ENCODE measurements at places on chromosomes 2 and 18.

DNA sequence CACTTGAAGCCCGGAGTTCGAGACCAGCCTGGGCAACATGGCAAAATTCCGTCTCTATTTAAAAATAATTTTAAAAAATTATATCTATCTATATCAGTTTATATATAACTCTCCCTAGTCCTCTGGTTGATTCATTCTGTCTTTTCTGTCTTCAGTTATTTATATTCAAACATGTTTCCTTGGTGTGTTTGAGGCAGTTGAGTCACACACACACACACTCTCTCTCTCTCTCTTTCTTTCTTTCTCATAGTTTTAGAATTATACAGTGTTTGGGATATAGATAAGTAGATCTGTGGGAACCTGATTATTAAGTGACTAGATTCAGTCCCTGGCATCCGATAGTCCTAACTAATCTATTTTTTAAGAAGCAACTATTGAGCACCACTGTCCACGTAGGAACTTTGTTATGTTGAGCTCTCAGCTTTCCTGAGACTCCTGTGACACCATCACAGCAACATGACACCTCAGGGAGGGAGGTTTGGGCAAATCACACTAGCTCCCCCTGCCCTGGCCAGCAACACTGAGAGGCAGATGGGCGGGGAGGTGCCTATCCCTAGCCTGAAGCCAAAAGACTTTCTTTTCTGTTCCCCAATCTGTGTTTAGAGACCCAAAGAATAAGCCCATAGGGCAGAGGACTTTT is 482.7 kb downstream of the DLGAP1 start:
- no peak for DNase-seq

GRCh38 chr2:42336361-42336965 is 24.6 kb downstream of the COX7A2L start:
- no peak for DNase-seq

- no peak for DNase-seq
Observed at GRCh38 chr2:147416099-147416498, 428.7 kb upstream of the ACVR2A start.

- no peak for DNase-seq
Observed at GRCh38 chr2:25566094-25566493, 107.3 kb downstream of the DTNB start.

DNA sequence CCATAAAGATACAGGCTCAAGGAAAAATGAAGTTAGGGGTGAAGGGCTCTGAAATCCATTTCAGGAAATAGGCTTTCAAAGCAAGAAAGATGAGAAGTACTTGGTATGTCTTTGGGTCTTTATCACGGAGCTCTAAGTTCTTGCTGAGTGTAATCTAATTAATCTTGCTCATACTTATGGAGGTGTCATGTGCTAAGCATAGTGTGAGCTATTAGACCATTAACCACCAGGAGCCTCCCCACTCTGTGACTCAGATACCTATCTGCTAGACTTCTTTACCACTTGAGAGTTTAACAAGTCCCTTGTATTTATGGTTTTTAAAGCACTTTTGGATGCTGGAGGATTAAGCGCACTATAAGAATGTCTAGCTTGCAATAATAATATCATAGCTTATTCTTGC is 678.7 kb downstream of the EPHA4 start:
- DNase-seq = no peak

DNA sequence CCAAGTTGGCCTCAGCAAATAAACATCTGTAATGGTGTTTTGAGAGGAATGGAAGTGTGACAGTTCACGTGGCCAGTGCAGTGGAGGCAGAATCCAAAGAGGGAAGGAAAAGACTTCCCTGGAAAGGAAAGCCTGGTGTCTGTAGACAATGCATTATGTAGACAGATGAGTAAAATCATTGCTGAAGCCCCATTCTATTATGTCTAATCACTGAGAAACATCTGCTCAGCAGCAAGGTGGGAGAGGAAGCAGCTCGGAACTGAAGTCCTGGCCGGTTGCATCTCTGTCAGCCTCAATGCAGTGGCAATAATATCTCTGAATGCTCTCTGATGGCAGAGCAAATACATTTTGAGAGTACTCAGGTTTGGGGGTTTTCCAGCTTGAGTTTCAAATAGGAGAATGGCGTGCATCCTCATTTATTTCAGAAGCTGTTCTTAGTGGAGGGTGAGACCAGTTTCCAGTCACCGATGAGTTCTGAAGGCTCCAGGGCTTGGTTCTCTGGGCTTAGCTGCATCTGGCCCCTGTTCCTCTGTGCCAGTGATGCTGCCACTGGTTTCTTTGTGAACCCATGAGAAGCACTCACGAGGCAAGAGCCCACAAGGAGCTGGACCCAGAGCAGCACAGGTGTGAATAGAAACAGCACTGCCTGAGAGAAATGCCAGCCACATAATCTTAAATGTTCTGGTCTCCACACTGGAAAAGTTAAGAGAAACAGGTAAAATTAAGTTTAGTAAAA is 63.3 kb downstream of the RPIA start:
- no peak for DNase-seq

- DNase-seq = no peak
Observed at GRCh38 chr2:219912491-219912921, 285.1 kb downstream of the SLC4A3 start.

GRCh38 chr18:63004466-63005089 is 289.2 kb downstream of the PHLPP1 start:
- no peak for DNase-seq

DNA sequence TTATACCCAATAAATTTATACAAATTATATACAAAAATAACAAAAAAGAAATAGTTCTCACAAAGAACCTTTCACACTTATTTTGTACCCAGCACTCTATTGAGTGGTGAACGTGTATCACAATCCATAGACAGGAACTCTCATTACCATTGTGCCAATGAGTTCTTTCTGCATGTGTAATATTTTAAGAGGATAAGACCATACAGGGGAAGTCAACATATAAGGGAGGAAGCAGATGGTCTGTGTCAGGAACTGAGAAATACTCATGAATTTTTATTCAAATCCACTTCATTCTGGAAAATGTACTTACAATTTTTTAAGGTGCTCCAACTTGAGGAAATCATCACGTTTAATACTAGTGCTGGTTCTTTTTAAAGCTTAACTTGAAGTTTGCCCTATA is 27.1 kb upstream of the ELOA2 start:
- no peak for DNase-seq

DNA sequence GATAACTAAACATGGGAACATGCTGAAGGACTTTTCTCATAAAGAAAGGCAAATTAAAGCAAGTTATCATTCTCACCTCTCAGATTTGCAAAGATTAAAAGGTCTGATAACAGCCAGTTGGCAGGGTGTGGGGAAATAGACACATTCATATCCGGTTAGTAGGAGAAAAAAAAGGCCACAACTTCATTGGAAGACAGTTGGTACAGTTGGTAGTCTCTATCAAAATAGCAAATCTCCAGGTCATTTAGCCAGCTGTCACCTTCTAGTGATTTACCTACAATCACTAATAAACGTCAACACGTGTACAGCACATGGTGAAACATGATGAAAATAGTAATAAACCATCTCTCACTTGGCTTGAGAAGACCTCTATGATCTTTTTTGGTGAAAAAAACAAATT is 16.6 kb downstream of the INPP5D start:
- no peak for DNase-seq

DNA sequence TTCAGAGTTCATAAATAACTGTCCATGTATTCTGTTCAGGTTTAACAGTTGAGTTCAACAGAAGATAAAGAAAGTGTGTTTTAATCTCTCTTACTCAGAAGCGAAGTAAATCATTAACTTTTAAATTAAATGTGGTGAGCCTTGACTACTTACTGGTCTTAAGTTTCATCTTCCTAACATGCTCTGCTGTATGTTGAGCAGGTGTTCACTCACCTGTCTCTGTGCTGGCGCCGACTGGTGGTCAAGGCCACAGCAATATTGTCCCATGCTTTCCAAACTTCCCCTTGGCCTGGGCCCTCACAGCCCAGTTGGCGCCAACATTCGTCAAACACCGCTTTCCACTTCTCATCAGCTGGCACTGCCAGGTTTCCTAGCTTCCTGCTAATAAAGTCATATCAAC is 17.0 kb upstream of the MPP4 start:
- no peak for DNase-seq

- DNase-seq = peak; percentile 39
Observed at GRCh38 chr18:51278045-51278649, 80.7 kb upstream of the MEX3C start.
